ENCODE measurements at places on chromosomes 7 and 10.

DNA sequence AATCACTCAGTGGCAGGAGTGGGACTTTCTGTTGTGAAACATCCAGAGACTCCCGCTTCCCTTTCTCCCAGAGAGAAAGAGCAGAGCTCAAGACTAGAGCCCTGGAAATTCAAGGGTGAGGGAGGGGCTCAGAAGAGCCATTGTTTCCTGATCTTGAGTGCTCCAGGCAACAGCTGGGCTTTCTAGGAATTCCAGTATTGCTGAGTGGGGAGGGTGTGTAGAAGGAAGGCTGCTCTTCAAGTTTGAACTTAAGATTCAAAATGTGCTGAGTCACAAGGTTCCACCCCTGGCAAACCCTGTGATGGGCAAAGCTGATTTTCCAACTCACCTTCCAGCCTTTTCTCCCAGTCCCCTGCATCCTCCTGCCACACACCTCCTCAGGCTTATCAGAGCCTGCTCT, 42.3 kb upstream of the MSRB2 start:
- no peak for DNase-seq

GRCh38 chr10:34449836-34450235, 365.3 kb downstream of the PARD3 start:
- DNase-seq: no peak

DNA sequence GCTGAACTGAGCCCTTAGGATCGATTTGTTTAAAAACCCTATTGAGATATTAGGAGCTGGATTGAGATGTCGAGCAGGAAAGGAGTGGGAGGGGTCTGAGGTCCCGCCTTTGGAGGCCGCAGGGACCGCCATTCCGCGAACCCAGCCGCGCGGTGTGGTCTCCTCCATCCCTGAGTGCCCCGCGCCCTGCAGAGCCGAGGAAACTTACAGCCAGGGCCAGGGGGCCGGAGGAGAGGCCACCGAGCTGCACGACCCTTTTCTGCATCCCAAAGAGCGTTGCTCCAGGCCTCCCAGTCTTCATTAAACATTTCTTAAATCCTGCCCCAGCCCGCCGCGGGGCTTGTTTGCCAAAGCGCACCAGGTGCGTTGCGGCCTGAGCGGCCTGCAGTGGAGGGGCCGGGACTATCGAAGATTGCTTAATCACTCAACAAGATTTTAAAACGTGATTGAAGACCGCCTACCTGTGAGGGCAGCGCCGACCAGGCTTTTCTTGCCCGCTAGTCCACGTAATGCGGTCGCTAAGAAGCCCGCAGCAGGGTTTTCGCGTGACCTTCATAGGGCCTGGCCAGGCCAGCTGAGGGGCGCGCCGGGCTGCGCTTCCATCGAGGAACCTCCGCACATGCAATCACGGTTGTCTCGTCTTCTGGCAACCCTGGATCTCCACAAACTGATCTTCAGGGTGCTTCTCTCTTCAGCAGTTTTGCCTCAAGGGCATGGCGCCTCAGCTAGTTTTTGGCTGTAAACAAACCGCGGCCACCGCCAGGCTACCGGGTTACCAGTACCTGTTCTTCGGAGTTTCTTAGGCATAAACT, 2.0 kb upstream of the CTBP2 start:
- DNase-seq: no peak

- DNase-seq: no peak
Observed at GRCh38 chr7:81114633-81115032, 195.8 kb upstream of the SEMA3C start.

DNA sequence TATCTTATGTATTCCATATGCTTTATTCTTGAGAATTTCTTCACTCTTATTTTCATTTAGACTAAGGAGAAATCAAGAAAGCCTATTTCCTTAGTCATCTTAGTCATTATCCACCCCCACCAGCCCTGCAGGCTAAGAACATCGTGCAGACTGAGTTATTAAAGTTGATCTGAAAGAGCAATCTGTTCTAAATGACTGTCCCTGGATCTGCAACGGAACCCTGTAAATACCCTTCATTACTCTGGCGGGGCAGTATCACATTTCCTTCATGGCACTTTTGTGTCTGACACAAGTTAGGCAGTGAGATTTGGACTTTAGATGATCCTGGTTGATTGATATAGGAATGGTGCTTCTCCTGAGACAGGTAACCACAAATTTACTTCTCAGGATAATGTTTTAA, 3.5 kb upstream of the MYPN start:
- DNase-seq: no peak

GRCh38 chr7:81902536-81902935, 132.7 kb upstream of the HGF start:
- DNase-seq: no peak

GRCh38 chr7:48083114-48083830, 5.8 kb upstream of the UPP1 start:
- DNase-seq: no peak

DNA sequence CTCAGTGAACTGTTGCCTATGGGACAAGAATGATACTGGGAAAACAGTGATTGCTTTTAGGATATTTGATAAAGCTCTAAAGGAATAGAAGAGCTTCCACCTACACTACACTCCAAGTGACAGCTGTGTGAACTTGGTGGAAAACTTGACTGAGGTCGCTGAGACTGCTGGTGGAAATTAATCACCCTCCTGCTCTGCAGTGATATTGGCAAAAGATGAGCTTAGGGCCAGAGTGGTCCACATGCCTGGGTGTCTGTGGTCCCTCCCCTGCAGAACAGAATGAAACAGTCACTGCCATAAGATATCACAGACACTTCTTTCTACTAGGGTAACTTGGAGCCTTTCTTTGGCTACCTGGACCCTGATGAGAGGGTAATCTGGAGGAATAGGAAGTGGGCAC, 382.1 kb upstream of the GALNT17 start:
- DNase-seq: no peak

GRCh38 chr10:128147064-128147463, 20.8 kb upstream of the MKI67 start:
- DNase-seq: no peak

DNA sequence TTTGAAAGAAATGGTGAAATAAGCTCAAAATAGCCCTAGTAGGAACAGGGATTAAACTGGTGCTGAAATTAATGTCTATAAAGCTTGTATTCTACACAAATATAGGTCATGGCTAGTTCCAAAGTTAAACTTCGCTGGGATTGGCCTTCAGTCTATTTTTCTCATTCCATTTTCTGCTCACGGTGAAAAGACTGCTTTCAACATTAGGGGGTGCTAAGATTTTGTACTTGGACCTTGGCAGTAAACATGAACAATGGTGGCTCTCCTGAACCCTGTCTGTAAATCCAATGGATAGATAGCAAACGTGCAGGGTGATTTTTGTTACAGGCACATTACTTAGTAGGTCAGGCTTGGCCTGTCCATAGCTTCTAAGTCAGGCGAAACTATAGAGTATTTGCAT, 36.0 kb upstream of the RSU1 start:
- no peak for DNase-seq

DNA sequence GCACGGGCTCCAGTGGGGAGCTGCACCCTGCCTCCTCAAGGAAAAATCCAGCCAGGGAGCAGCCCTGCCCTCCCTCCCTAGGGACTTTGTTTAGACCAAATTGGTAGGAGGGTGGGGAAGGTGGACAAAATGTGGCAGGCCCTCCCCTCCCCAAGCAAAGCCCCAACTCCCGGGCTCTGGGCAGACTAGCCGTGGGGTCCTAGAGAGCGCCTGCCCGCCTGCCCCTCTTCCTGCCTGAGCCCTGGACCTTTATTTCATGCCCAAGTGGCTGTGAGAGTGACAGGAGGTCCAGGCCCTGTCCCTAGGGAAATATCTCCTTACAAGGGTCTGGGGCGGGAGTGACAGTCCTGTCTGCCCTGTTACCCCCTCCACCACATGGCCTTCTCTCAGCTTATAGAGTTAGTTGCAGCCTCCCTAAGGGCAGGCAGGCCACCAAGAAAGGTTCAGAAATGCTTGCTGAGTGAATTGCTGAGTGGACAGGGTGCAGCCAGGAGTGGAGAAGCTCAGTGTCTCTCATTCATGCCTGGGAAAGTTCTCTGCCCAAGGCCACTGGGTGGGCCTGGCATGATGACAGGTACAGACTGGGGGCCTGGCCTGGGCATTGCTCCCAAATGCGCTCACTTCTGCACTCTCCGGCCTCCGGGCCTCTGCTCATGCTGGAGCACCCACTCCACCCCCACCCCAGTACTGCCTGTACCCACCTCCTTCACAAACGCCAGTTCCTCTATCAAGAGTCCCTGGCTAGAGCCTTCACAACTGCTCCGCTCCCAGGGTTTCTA, 25.2 kb downstream of the DNAJB12 start:
- no peak for DNase-seq

DNA sequence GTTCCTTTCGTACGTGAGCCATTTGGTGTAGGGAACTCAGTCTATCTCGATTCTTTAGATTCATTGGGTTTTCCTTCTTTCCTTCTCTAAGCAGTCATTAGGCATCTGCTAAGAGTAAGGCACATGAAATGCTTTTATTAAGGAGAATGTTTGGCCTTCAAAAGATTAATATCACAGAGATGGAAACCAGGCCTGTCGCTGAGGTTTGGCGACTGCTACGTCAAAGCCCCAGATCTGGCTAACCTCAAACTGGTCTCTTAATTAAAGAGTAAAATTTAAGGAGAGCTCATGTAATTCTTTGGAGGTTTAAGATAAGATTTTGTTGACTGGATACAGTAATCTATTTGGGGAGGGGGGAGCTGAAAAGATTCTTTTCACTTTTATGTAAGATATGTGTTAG, 189.8 kb downstream of the JCAD start:
- DNase-seq: no peak

GRCh38 chr7:91285696-91286355, 21.6 kb downstream of the FZD1 start:
- no peak for DNase-seq

Measured in hematopoietic multipotent progenitor cell treated with erythropoietin and hydrocortisone succinate and interleukin-3 and kit ligand, for 17 days (in vitro differentiated cells).